ENCODE measurements at places on chromosomes 5 and 9. TPM values are rescaled to one million over a fixed set of nuclear protein-coding genes. Genes with fewer than 3 reads are reported as not detected.

The PDCD1LG2 gene
- total RNA-seq = 11.7 TPM

The PFDN1 gene
- total RNA-seq = 46.9 TPM

The PCA3 gene
- 0.90 TPM for total RNA-seq

The FGF18 gene
- not detected for total RNA-seq

The FAM151B gene
- 2.7 TPM for total RNA-seq

The HMCN2 gene
- total RNA-seq = under 0.01 TPM

The FGFR4 gene
- 0.09 TPM for total RNA-seq

The WDR38 gene
- not detected for total RNA-seq

The RLN2 gene
- total RNA-seq = 0.28 TPM

The ADRA1B gene
- total RNA-seq = 0.94 TPM

The CCDC171 gene
- total RNA-seq = 0.81 TPM

Data from endothelial cell of coronary artery (primary cell).